Naive B cell (primary cell): ENCODE measurements at places on chromosomes 7 and 10. TPM values are rescaled to one million over a fixed set of nuclear protein-coding genes. Genes with fewer than 3 reads are reported as not detected.

Gene CDC123
- 115 TPM for polyA plus RNA-seq

Gene SNCG
- polyA plus RNA-seq: not detected

GRCh38 chr7:73606801-73607691 is 17.3 kb downstream of the MLXIPL start:
- DNase-seq: peak; percentile 61

Gene CACNB2
- 0.73 TPM for polyA plus RNA-seq

DNA sequence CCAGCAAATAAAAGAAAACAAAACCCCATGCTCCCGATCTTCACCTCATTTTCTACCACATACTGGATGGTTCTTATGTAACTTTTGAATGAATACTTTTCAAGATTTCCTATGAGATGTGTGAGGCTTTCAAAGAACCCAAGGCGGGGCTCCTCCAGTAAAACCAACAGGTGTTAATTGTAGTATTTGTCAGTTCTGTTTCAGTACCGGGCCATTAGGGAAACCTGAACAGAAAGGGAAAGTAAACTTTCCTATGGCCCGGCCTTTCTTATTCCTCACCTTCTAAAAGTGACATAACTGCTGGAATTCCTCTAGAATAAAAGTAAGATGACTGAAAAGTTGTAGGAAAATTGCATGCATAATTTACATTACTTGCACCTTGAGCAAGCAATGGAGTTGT is 672.9 kb downstream of the MAGI2 start:
- no peak for DNase-seq

Gene EIF5AL1
- polyA plus RNA-seq: 0.52 TPM

GRCh38 chr7:43583424-43584194 is 701 bp downstream of the STK17A start:
- peak; percentile 68 for DNase-seq

- DNase-seq: peak; percentile 67
Observed at GRCh38 chr10:114498413-114499111, 94.3 kb upstream of the AFAP1L2 start.

GRCh38 chr7:47578579-47579270 is 3.2 kb downstream of the TNS3 start:
- DNase-seq: no peak

Gene ARHGEF35
- 4.6 TPM for polyA plus RNA-seq

Gene GSTO1
- 115 TPM for polyA plus RNA-seq

GRCh38 chr7:88775838-88776237 is 16.3 kb downstream of the ZNF804B start:
- no peak for DNase-seq

Gene INA
- polyA plus RNA-seq: not detected

DNA sequence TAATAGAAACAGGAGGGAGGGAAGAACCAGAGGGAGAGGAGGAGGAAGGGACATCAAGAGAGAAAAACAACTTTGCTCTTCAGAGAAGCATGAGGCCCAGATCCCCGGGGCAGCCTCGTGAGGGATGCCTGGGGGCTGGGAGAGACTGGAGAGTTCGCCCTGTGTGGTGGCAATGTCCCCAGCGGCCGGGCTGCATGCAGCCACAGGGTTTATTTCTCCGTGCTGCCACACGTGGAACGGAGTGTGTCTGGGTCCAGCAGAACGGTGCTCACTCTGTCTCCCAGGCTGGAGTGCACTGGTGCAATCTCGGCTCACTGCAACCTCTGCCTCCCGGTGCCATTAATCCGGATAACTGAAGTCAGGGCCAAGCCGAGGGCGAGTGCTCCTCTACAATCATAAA is 257.7 kb downstream of the ACTR3B start:
- no peak for DNase-seq

Gene TNS3
- 4.5 TPM for polyA plus RNA-seq

- DNase-seq: no peak
Observed at GRCh38 chr10:15231426-15231825, 62.9 kb upstream of the NMT2 start.

- no peak for DNase-seq
Observed at GRCh38 chr10:8060010-8060703, 5.7 kb downstream of the GATA3 start.

DNA sequence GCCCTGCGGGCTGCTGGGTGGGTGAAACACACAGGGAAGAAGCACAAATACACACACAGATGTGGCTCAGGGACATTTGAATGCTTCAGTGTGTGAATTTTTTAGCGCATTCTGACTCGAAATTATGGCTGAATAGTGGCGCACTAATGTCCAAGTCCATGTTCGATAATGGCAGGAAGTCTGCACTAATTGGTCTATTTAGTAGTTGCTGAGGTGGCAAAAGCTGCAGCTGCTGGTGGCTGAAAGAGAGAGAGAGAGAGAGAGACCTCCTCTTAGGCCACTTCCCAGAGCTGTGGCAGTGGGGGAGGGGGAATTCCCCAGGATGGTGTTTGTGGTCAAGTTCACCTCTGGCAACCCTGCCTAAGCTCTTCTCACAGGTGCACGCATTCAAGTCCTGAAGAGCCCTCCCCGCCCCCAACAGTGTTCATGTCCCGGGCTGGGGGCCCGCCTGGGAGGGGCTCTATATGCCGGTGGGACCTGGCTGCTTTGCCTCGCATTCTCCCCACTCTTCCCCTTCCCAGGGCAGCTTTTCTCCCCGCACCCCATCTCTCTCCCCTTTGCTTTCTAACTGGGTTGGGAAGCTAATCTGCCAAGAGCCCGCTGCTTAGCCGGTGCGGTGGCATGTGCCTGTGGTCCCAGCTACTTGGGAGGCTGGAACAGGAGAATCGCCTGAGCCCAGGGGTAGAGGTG is 6.0 kb upstream of the MNX1 start:
- DNase-seq: no peak

GRCh38 chr7:154795437-154795836 is 207.5 kb downstream of the PAXIP1 start:
- no peak for DNase-seq

DNA sequence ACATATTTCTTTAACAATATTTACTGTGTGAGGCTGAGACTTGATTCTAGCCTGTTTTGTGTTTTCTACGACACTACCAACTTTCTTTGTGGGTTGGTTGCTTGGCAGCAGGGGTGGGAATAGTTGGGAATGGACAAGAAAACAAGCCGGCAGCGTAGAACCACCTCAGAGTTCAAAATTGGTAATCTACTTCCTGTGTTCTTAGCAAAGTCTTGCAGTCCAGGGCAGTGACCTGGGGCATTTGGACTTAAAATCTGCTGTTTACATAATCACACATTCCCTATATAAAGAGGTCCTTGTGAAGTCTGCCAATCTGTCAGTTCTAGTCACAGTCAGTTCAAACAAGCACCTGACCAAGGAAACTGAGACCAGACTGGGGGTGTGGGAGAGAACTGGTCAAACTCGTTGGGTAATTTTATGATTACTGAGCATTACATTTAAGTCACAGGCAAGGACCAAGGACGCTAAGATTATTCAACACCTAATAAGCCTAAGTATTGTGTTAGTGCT is 167.9 kb downstream of the CPEB3 start:
- DNase-seq: no peak

DNA sequence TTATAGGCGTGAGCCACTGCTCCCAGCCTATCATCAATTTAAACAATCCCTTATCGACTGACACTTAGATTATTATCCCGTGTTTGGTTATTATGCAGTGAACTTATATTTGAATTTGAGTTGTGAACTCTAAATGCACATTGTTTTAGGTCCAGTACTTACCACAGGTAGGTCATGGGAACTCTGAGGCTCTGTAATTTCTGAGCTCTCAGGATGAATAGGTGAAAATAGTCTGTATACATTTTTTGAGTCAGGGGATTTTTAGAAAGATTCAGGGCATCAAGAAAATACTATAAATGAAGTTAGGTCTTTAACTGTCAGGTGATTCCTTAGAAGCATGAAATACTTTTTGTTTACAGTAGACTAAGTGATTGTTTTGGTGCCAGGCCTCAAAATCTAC is 8.8 kb downstream of the CCDC136 start:
- no peak for DNase-seq

- DNase-seq: no peak
Observed at GRCh38 chr7:42611961-42612360, 299.9 kb downstream of the C7orf25 start.

Gene NCAPG2
- 6.5 TPM for polyA plus RNA-seq

DNA sequence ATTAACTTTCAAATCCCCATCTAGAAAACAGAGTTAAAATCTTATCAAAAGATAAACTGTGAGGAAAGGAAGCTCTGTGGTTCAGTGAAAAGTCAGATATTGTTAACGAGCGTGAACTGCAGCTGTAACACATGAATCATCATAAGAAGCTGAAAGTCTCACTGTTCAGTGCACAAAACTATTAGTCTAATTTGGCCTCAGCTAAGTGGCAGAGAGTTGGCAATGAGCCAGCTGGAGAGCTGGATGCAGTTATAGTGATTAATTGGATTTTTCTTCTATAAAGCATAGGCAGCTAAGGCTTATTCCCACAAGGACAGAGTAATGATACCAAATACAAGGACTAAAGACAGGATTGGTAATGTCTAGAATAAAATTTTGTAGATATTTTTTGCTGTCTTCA is 101.1 kb upstream of the ABCB5 start:
- DNase-seq: no peak

- no peak for DNase-seq
Observed at GRCh38 chr7:68414631-68415425, 1183.4 kb upstream of the AUTS2 start.

- DNase-seq: no peak
Observed at GRCh38 chr7:30241767-30242166, 42.6 kb upstream of the ZNRF2 start.

DNA sequence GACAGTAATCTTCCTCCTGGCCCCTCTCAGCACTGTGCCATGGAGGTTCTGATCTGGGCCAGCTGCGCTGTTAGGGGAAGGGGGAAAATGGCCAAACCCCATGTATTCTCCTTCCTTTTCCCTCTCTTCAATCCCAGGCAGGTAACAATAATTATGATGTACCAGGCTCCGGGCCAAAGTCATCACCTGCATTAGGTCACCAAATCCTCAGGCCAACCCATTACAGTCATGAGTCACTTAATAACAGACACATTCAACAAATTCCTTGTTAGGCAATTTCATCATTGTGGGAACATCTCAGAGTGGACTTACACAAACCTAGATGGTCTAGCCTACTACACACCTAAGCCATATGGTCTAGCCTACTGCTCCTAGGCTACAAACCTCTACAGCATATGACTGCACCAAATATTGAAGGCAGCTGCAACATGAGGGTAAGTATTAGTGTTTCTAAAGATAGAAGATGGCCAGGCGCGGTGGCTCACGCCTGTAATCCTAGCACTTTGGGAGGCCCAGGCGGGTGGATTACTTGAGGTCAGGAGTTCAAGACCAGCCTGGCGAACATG is 2.2 kb upstream of the HSPB1 start:
- no peak for DNase-seq

Gene SFRP4
- polyA plus RNA-seq: not detected

GRCh38 chr7:128437426-128438332 is 18.0 kb upstream of the HILPDA start:
- DNase-seq: peak; percentile 51

- DNase-seq: no peak
Observed at GRCh38 chr7:108973075-108973474, 403.4 kb downstream of the DNAJB9 start.

Gene NUTM2A
- polyA plus RNA-seq: not detected

DNA sequence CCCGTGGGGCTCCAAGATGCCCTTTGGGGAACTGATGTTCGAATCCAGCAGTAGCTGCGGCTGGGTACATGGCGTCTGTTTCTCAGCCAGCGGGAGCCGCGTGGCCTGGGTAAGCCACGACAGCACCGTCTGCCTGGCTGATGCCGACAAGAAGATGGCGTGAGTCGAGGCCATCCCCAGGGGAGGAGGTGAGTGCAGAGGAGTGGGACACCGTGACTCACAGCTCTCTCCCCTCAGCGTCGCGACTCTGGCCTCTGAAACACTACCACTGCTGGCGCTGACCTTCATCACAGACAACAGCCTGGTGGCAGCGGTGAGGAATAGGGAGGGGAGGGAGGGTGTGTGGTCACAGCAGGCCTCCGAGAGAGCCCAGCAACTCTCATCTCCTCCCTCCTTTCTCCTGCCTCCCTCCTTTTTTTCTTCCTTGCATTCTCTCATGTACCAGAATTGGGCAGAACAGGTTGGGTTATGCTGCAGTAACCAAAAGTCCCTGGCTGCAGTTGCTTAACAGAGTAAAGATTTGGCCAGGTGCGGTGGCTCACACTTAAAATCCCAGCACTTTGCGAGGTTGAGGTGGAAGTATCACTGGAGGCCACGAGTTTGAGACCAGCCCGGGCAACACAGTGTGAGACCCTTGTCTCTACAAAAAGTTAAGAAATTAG is 16.5 kb downstream of the ARPC1B start:
- no peak for DNase-seq

DNA sequence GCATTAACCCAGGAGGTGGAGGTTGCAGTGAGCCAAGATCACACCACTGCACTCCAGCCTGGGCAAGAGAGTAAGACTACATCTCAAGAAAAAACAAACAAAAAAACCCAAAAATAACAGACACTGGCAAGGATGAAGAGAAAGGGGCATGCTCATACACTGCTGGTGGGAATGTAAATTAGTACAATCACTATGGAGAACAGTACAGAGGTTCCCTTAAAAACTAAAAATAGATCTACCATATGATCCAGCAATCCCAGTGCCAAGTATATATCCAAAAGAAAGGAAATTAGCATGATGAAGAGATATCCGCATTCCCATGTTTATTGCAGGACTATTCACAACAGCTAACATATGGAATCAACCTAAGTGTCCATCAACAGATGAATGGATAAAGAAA is 66.4 kb upstream of the PLA2G12B start:
- no peak for DNase-seq

DNA sequence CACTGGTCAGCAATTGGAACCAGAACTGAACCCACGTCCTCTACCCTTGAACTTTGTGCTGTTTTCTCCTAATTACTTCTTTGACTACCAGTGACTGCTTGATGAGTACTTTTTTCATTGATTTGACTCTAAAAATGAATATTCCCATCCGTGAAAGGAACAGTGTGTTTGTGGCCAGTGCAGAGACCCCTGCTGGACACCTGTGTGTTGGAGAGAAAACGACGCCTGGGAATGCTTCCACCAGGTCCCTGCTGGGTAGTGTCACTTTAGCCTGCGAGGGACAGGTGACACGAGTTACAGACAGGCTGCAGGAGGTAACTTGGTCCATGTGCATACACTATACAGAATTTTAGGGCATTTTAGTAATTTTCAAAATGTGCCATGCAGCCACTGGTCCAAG is 6.8 kb upstream of the GJD4 start:
- DNase-seq: no peak

DNA sequence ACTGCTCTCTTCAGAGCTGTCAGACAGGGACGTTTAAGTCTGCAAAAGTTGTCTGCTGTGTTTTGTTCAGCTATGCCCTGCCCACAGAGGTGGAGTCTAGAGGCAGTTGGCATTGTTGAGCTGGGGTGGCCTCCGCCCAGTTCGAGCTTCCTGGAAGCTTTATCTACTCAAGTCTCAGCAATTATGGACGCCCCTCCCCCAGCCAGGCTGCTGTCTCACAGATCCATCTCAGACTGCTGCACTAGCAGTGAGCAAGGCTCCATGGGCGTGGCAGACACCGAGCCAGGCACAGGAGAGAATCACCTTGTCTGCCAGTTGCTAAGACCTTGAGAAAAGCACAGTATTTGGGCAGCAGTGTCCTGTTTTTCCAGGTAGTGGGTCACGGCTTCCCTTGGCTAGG is 98.1 kb downstream of the SDHAF3 start:
- DNase-seq: no peak

- no peak for DNase-seq
Observed at GRCh38 chr10:36412942-36413341, 712.5 kb upstream of the ANKRD30A start.
